ENCODE measurements at places on chromosomes 11 and 22.

GRCh38 chr11:20048707-20049106 is 111.6 kb downstream of the DBX1 start:
- DNase-seq = no peak

- no peak for DNase-seq
Observed at GRCh38 chr11:72789493-72790131, 4.2 kb downstream of the STARD10 start.

DNA sequence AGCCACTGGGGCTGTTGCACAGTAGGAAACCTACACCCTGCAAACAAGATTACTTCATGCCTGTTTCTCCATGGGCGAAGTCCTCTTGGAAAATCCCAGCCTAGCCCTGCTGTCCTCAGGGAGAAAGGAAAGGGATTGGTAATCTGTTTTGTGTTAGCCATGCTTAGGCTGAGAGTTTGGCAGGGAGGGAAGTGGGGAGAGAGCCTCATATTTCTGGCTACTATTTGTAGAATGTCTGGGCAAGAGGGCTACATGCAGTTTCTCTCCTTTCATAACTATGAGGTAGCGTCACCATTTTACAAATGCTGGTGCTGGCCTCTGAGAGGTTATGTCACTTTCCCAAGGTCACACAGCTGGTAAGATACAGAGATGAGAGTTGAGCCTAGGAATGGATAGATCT is 737 bp upstream of the MFRP start:
- peak; percentile 61 for DNase-seq

DNA sequence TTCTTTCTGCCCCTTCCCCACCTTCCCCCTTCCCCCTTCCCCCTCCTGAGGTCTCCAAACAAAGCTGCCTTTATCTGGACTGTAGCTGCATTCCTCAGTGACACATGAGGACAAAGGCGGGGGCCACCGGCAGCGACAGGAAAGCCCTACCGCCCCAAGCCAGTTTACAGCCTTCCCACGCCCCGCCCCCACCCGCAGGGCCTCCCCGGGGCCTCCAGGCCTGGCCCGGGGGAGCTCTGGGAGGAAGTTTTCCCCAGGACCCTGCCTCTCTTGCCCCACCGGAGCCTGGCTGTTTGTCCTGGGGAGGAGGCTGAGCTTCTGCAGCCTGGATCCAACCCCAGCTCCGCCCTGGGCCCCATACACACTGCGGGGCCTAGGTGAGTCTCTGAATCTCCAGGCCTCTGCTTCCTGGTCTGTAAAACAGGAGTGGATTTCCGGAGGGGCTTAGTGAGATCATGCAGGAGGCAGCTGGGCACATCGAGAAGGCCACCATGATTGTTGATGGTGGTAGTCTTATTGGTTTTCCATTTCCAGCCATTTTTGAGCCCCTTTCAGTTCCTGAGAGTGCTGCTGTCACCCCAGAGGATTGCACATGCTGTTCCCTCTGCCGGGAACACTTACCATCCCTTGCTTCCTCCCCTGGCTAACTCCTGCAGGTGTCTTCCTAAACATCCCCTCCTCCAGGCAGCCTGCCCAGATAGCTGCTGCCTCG is 130.7 kb downstream of the MN1 start:
- DNase-seq = no peak

GRCh38 chr11:108289699-108290098 is 66.8 kb downstream of the ATM start:
- DNase-seq = no peak

GRCh38 chr11:128725630-128726319 is 31.9 kb downstream of the FLI1 start:
- DNase-seq = no peak

GRCh38 chr11:111978028-111978771 is 41.1 kb downstream of the DIXDC1 start:
- DNase-seq = no peak

DNA sequence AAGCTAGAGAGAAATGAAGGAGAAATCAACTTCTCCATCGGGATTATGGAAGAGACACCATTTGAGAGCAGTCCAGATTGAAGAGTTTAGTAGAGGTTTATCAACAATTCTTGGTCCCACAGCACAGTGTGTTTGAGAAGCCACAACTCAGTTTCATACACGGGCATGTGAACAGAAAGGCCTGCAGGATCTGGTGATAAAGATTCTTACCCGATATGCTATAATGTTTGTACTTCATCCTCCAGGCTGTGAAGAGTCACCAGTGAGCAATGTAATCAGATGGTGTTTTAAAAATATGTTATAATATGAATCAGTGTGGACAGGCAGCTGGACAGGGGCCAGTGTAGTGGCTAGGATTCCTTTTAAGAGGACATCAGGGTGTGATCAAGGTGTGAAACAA is 29.7 kb upstream of the VWA5A start:
- DNase-seq = no peak

GRCh38 chr22:31079095-31079642 is 1.9 kb upstream of the SMTN start:
- DNase-seq = no peak

DNA sequence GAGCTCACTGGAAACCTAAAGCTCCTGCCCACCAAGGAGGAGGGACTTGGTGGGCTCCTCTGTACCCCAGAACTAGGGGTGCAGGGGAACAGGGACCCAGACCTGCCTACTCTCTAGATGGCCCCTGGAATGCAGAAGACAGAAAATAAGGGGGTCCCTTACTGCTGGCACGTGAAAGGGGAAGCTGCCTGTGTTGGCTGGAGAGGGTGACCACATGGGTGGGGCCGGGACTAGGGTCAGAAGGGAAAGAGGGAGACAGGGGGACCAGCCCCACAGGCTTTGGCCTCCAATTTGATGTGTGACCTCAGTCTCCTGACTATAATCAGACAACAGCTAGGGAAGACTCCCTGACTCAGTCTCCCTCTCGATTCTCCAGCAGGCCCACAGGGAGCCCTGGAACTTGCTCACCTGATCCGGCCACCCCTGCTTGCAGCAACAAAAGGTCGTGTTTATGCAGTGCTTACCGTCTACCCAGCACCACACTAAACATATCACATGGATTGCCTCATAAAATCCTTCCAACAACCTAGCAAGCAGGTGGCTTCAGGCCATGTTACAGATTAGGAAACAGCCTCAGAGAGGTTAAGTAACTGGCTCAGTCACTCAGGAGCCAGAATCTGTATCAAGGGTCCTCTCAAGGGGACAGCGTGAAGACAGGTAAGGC is 10.2 kb downstream of the ARAP1 start:
- DNase-seq = no peak

- DNase-seq = no peak
Observed at GRCh38 chr11:133107136-133107535, 425.2 kb downstream of the OPCML start.

- no peak for DNase-seq
Observed at GRCh38 chr11:35343033-35343598, 76.2 kb downstream of the SLC1A2 start.

DNA sequence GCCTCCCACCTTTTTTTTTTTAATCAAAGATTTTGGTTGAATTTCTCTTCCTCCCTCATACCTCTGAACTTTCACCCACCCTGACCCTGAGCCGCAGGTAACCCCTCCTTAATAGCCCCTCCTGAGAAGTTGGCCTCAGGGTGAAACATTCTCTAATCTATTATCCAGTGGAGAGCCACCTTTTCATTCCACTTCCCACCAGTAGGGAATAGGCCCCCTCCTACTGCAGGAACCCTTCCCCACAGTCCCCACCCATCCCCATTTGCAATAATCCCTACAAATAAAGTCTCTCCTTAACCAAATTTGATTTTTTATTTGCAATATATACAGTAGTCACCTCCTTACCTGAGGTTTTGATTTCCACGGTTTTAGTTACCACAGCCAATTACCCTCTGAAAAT is 2.1 kb upstream of the SLC35F2 start:
- DNase-seq = no peak

DNA sequence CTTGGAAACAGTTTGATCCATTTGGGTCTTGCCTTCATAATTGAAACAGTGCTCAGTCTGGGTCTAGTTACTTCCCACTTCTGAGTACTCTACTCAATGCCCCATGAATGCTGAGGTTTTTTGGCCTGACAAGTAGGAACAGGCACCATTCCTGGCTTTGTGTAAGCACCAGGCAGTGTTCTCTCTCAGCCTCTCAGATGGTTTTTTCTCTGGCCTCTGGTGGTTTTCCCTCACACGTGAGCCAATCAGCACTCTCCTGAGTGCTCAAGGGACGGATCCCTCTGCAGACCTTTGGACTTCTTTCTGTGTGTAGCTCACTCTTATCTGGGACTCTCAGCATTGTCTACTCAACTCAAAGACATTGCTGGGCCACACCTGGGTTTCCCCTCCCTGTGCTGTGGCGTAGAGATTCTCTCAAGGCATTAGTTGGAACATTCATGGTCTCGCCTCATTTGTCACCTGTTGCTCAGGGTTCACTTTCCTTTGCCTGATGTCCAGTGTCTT is 21.3 kb downstream of the SIK2 start:
- no peak for DNase-seq

GRCh38 chr22:17043521-17043920 is 35.5 kb upstream of the GAB4 start:
- DNase-seq = no peak

DNA sequence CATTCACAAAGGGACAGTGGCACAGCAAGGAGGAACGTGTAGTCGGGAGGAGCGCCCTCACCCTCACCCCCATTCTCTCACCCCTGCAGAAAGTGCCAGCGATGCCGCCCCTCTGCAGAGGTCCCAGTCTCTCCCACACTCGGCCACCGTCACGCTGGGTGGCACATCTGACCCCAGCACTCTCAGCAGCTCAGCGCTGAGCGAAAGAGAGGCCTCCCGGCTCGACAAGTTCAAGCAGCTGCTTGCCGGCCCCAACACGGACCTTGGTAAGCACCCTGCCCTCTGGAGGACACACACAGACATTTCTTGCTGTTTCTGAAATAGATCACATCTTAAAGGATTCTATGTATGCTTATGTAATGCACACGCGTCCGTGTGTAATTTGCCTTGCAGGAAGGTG is 34.9 kb downstream of the TBC1D22A start:
- no peak for DNase-seq

- no peak for DNase-seq
Observed at GRCh38 chr11:69962152-69962551, 116.0 kb upstream of the ANO1 start.

- DNase-seq = no peak
Observed at GRCh38 chr11:76281558-76281906, 75.2 kb upstream of the WNT11 start.

- DNase-seq = no peak
Observed at GRCh38 chr11:94864506-94865045, 96.4 kb downstream of the AMOTL1 start.

DNA sequence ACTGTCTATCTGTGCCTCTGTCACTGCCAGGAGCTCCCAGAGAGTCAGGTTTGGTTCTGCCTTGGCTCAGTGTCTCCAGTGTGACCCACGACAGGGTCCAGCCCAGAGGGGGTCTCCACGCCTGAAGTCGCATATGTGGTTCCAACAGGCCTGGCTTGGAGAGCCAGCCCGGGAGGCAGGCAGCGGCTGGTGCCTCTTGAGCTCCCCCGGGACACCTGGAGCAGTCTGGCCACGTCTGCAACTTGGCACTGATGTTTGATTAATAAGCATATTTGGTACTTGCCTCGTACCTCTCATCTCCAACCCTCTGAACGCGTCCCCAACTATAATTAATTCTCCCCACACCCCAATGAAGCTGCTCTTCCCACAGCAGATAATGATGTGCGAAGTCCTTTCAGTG is 31.7 kb upstream of the SHISAL1 start:
- no peak for DNase-seq

DNA sequence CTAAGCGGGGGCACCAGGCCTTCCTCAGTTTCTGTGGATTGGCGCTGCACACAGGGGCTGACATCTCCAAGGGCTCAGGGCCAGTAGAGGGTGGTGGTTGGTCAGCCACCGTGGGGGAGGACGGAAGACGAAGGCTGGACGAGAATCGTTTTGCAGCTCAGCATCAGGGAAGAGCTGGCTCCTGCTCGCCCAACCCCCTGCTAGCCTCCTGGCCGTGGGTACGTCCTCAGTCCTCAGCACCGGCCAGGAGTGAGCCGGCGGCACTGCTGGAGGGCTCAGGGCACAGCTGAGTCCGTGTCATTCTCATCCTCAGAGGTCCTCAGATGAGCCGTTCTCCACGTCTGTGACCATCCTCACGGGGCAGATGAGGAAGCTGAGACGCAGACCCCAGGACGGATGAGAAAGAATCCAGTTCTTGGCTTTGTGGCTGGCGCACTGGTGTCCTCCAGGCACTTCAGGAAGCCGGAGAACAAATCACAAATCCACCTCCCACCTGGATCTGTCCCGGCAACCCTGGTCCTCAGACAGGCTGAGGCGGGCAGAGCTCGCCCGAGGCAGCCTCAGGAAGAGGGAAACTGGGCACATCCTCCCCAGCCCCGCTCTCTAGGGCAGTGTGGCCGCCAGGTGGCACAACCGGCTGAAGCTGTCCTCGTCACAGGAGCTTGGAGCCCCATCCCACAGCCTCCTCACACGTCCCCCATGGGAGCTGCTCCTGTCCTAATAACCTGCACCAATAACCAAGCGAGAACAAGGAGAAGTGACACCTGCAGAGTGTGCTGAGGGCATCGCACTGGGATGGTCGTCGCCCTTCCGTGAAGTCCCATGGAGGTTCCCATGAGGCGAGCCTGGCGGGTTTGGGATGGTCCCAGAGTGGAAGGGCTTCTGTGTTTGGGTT is 393.7 kb downstream of the BRD1 start:
- no peak for DNase-seq

GRCh38 chr11:78230161-78230877 is 41.6 kb downstream of the USP35 start:
- no peak for DNase-seq

DNA sequence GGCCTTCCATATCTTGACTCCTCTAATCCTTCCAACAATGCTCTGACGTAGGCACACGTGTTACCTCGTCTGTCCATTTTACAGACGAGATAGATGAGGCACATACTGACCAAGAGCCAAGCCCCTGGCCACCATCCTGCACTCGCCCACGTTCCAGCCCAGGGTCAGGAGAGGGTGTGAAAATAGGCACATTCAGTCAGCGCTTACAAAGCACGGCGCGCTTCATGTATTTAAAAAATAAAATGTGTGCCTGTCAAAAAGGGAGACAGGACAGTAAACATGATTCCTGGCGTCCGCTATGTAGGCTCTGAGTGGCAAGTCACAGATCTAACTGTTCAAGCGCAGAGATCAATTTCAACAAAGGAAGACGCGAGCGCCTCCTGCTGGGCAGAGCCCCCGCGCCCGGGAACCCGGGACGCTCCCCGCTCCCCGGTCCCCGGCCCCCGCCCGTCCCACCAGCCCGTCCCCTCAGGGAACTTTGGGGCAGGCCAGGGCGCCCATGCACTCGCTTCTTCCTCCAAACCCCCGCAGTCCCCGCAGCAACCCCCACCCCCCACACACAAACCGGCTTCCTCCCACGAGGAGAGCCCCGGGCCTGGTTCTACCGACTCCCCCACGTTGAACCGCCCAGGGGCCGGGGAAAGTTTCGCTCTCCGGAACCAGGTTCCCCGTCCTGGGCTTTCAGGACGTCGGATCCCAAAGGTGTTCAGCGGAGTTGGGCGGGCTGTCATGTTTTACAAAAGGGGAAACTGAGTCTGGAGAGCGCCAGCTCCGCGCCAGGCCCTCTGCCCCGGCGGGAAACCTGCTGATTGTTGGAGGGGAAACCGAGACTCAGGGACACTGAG is 10.4 kb upstream of the C1QTNF6 start:
- DNase-seq = no peak

All from BJ (cell line).